CD4-positive, alpha-beta T cell treated with Interleukin-4 for 1 hour (primary cell): ENCODE measurements at places on chromosomes 2 and 18.

- no peak for DNase-seq
These were observed 99.8 kb upstream of the ARHGAP28 start for GRCh38 chr18:6629635-6630140.

DNA sequence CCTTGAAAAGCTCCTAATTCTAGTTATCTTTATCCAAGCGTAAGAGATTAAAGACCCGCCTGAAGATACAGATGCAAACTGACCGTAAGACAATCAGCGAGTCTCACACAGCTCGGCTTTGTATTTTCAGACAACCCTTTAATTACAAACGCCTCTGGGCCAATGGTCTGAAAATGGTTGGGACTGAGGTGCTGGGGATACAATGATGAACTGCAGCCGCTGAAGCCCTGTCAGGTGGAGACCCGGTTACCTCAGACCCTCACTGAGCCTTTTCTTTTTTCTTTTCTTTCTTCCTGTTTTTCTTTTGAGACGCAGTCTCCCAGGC is 715 bp upstream of the CFAP36 start:
- no peak for DNase-seq

GRCh38 chr2:58709274-58709673 is 468.1 kb upstream of the FANCL start:
- no peak for DNase-seq

GRCh38 chr2:23801396-23801795 is 125.5 kb downstream of the ATAD2B start:
- no peak for DNase-seq

GRCh38 chr2:38720613-38721241 is 30.4 kb downstream of the SRSF7 start:
- DNase-seq: no peak

- DNase-seq: no peak
These were observed 42.1 kb upstream of the LAPTM4A start for GRCh38 chr2:20093263-20094141.

GRCh38 chr2:241237047-241237446 is 48.6 kb downstream of the ANO7 start:
- no peak for DNase-seq

DNA sequence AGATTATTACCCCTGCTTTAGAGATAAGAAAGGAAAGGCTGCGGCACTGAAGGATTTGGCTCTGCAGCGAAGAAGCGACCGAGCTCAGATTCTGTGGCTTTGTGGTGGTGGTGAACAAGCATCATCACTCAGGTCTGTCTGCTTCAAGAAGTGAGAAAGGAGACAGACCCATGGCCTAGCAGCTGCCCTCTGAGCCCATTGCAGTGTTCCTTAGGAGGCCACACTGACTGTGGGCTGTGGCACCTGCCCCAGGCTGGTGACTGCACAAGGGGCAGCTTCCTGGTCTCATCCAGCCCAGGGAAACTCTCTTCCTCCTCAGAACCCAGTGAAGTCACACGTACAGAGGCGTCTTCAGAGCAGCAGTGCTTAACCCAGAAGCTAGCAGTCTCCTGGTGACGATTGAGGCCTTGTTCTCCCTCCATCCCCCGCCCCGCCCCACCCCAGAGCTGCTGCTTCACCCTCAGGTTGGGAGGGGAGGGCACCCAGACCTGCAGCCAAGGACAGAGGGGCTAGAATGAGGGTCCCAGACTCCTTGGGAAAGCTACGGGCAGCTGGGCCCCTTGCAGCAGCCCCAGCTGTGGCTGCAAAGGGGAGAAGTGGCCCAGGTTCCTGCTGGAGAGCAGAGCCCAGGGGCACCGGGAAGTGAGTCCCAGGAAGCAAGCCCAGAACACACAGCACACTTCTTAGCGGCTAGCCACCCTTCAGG is 22.2 kb downstream of the BIN1 start:
- DNase-seq: peak; percentile 53

DNA sequence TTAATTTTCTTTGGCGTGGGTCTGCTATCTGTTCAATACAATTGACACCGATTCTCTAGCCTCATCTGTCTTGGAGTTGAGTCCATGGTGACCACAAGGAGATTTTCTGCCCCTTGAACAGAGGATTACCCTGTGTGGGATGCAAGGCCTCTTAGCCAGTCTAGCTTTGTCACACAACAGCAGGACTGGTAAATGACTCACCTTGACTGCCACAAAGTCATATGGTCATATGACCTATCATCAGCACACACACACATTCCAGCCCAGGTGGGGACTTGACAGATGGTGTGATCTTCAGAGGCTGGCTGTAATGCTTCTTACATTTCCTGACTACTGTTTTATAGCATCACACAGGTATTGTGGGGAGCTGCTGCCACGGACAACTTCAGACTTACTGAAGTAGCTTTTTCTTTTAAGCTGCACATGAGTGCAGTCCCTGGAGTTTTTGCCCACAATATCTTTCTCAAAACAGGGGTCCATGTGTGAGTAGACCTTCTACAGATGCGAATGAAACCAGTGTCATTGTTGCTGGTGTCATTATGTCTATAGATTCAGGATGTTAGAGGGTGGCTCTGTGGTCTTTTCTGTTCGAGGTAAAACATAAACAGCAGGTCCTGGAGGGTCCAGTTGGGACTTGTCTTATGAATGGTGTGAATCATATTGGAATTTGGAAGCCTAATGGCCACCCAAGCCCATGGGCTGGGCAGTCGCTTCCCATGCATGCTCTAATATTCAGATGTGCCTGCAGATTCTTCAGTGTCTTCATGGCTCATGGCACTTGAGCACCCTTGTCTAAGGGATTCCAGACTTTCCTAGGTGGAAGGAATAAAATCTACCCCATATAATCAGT is 18.6 kb upstream of the ACOXL start:
- no peak for DNase-seq

DNA sequence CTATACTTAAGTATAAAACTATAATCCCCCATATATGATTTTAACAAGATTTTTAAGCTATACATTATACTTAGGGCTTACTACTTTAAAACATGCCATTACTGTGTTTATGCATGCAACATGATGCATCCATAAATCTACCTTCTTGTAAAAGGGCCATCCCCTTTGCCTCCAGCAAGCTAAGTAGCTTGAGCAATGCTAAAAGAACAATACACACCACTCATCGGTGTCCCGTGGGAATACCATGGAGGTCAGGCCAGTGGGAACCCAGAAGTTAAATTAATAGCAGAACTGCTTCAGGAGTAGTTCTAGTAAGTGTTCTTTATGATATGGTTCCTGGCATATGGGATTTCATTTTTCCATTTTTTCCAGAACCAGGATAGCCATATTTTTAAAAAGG is 37.8 kb downstream of the SH3RF3 start:
- no peak for DNase-seq

- no peak for DNase-seq
These were observed 35.6 kb downstream of the PPP3R1 start for GRCh38 chr2:68216454-68217310.
